HFFc6 (cell line): ENCODE measurements at places on chromosomes 11 and 22.
A peak's percentile ranks its signal among the peaks of the same experiment; 100 is the strongest.

GRCh38 chr22:23278883-23279675 lies 98.8 kb downstream of the BCR start:
- DNase-seq = no peak

- no peak for DNase-seq
Measured at GRCh38 chr11:61774411-61774810, 18.0 kb downstream of the TMEM258 start.

DNA sequence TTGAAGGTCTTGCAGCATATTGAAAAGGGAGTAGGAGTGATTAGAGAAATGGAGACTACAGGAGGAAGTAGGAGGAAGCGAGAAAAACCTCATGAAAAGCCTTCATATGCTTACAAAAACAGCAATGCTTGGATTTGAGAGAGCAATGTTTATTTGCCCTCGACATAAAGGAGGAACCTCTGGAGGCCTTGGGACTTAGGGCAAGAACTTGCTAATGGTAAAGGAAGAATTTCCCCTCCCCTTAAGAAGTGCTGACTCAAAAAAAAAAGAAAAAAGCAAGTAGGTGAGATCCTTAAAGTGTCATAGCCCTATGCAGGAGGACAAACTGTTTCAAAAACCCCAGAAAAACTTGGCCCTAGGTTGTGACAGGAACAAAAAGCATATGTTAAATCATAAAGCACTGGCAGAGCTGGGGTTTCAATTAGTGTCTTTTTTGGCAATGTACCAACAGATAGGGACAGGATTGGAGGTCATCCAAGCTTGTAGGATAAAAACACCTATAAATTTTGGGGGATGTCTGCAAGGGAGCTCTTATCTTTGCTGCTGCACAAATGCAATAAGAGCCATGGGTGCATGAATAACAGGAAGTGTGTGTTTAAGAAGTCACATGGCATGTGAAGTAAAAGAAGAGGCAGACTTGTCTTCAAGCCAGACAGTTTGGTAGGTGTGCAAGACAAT lies 4.9 kb downstream of the GLYAT start:
- no peak for DNase-seq

- no peak for DNase-seq
Measured at GRCh38 chr11:33324302-33324985, 67.3 kb downstream of the HIPK3 start.

DNA sequence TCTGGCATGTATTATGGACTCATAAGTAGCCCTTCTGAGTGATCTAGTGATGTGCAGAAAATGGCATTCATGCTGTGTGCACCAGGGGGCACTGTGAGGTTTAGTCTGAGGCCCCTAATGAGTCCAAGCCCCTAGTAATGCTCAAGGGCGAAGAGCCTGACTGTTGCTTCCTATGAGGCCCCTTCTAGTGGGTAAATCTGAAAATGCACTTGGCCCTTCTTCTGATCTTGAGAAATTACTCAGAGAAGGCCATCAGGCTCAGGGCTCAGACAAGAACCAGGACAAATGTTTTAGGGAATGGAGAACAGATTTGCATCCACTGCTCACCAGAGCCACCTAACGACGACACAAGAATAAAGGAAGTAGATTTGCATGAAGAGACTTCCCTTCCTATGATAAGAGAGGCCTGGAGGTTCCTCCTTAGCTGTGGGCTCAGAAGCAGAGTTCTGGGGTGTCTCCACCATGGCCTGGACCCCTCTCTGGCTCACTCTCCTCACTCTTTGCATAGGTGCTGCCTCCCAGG lies 75.8 kb downstream of the GGTLC2 start:
- peak; percentile 11 for DNase-seq

- DNase-seq = no peak
Measured at GRCh38 chr11:17012179-17012578, 2.0 kb downstream of the PLEKHA7 start.

GRCh38 chr11:79263001-79263400 lies 177.8 kb downstream of the TENM4 start:
- no peak for DNase-seq

DNA sequence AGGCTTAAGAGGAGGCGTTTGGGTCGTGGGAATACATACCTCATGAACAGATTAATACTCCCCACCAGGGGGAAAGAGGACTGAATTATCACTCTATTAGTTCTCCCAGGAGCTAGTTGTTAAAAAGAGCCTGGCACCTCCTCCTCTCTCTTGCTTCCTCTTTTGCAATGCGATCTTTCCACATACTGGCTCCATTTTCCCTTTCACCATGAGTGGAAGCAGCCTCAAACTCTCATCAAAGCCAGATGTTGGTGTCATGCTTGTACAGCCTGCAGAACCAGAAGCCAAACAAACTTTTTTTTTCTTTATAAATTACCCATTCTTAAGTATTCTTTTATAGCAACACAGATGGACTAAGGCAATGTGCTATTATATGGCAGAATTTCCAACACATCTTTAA lies 258.5 kb downstream of the FAM76B start:
- DNase-seq = no peak

DNA sequence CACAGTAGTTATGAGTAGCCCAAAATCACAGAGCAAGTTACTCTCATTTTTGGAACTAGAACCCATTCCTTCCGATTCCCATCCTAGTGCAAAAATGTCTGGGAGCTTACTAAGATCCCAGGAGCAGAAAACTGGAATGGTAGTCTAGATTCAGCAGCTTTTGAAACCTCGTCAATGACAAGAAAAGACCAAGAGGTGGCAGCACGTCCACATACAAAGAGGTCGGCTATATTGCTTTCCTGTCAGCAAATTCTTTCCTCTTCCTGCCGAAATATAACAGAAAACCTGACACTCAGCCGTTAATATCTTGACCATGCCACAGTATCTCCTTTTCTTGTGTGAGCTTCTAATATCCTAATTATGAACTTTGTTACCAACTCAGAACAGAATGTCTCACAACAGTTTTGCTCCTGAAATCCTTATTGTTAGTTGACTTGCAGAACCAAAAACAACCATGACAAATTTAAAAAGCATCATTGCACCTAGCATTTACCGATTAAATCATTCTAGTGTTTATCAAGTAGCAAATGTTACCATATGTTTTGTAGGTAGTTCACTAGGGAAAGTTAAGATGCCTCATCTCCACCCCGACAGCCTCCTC lies 92.8 kb upstream of the OR9G4 start:
- DNase-seq = peak; percentile 52

DNA sequence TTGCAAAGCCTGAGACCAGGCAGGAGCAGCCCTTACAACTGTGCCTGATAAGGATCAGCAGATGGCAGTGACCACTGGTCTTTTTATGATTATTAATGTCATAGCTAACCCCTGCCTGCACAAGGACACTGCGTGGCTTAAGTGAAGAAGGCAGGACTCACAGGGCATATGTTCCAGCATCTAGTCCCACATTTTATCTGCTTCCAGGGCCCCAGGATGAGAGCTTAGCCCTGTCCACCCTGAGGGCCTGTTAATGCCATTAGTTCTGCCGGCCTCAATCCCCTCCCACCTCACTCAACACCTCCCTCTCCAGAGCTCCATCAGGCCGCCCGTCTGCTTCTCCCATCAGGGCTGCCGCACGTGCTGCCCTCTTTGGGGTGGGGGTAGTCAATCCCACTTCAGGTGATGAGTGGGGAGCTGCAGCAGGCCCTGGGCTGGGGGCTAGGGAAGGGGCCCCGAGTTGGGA lies 33.1 kb upstream of the TSPAN18 start:
- no peak for DNase-seq

GRCh38 chr11:125429807-125430678 lies 66.0 kb downstream of the FEZ1 start:
- DNase-seq = no peak

- peak; percentile 39 for DNase-seq
Measured at GRCh38 chr11:46489656-46490560, 98.3 kb upstream of the CHRM4 start.

DNA sequence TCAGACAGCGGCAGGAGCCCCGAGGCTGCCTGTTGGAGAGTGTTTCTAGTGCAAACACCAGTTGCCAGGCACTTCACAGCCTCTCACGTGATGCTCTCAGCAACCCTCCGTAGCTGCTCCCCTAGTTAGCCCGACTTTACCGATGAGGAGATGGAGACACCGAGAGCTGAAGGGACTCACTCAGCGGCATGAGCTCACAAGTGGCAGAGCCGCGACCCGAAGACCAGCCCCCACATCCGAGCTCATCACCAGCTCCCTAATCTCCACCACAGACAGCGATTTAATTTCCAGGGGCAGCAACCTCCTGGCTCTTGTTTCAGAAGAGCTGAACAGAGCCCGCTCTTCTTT lies 28.7 kb upstream of the RTL6 start:
- DNase-seq = no peak

- DNase-seq = peak; percentile 99
Measured at GRCh38 chr11:121595717-121596161, 143.0 kb upstream of the SORL1-AS1 start.

- no peak for DNase-seq
Measured at GRCh38 chr11:2090172-2091111, 48.7 kb downstream of the IGF2 start.

DNA sequence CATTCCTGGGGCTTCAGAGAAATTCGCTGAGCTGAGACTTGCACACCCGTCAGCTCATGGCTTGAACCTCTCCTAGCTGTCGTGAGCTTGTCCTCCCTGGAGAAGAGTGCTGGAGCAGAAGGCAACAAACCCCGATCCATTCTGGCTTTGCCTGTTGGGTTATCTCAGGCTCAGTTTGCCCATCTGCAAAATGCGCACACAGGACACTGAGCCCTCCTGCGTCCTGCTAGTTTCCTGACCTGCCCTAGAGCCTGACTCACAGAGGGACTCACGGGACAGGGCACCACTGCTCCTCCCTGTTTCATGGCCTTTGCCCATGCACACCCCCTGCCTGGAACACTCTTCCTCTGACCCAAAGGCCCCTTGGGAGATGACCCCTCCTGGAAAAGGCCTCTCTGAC lies 365.0 kb downstream of the MN1 start:
- DNase-seq = no peak

- DNase-seq = no peak
Measured at GRCh38 chr22:48894064-48894671, 933.5 kb downstream of the BRD1 start.

- DNase-seq = no peak
Measured at GRCh38 chr11:113613619-113614018, 92.5 kb downstream of the TMPRSS5 start.

GRCh38 chr11:48148749-48149148 lies 67.9 kb upstream of the OR4B1 start:
- no peak for DNase-seq

DNA sequence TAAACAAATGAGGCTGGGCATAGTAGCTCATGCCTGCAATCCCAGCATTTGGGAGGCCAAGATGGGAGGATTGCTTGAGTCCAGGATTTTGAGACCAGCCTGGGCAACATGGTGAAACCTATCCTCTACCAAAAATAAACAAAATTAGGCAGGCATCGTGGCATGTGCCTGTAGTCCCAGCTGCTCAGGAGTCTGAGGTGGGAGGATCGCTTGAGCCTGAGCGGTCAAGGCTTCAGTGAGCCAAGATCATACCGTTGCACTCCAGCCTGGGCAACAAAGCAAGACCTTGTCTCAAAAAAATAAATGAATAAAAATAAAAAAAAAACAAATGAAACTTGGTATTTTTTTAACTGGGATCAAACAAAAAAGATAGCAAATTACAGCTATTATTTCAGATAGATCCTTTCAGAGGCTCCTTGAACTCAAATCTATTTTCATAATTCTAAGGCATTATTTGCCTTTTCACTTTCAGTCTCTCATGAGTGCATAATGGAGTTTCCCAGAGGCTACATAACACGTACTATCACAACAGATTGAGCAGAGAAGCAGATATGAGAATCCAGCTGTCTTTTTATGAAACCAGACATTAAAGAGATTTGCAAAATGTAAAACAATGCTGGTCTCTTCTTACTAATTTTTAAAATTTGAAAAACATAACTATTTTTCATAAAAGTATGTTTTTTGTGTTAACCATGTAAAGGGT lies 23.1 kb downstream of the DDIAS start:
- no peak for DNase-seq

GRCh38 chr11:122398167-122398566 lies 257.4 kb upstream of the UBASH3B start:
- DNase-seq = no peak

- DNase-seq = no peak
Measured at GRCh38 chr11:12675951-12676711, 1.9 kb downstream of the TEAD1 start.

DNA sequence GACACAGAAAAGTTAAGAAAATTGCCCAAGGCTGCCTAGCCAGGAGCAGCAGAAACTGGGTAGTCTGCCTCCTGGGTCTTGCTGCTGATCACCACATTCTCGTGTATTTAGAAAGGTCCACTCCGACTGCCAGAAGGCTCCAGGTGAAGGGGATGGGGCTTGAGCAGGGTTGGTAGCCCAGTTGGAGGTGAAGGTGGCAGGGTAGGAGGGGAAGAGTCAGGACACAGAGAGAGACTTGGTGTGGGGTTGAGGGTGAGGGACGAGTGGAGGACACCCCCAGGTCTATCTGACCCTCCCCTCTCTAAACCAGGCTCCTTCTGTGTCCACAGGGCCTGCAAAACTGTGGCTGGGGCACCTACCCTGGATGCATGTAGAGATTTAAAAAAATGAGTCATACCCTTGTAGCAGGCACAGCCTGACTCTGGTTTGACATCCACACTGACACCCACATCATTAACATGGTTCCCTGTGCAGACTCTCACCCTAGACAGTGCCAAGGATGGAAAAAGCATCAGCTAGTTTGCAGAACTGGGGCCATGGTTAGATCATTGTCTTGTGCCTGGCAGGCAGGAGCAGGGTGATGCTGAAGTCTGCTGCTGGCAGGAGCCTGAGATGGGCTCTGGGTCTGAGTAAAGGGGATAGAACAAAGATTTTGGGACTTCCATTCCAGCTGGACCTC lies 273.2 kb downstream of the TENM4 start:
- DNase-seq = no peak

DNA sequence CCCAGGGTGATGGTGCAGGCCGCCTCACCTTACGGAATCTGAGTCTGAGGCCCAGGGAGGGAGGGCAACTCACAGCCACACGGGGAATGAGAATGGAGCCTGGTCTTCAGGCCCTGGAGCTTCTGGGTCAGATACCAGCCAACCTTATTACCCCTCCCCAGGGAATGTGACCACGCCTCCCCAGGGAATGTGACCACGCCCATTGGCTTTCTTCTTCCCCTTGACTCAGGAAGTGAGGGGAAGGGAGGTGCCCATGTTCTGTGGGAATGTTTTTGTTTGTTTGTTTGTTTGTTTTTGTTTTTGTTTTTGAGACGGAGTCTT lies 57.5 kb upstream of the RBFOX2 start:
- no peak for DNase-seq
